Kidney epithelial cell (primary cell): ENCODE measurements at places on chromosomes 7 and 10.

- DNase-seq: no peak
Observed at GRCh38 chr10:71736570-71736952, 17.0 kb upstream of the C10orf105 start.

DNA sequence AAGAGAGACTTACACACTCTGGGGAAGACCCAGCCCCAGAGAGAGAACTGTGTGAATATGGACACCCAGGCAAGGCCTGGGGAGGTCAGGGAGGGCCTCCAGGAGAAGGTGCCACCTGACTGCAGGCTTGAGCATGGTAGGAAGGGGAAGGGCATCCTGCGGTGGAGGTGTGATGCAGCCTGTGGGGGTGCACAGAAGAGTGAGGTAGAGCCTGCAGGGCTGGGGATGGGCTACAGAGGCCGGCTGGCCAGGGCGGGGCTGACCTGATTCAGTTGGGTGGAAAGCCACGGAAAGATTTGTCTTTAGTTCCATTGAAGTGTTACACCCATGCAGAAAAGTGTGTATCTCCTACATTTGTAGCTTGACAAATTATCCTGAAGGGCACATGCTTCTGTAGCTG lies 47.6 kb downstream of the ZMIZ1 start:
- no peak for DNase-seq

DNA sequence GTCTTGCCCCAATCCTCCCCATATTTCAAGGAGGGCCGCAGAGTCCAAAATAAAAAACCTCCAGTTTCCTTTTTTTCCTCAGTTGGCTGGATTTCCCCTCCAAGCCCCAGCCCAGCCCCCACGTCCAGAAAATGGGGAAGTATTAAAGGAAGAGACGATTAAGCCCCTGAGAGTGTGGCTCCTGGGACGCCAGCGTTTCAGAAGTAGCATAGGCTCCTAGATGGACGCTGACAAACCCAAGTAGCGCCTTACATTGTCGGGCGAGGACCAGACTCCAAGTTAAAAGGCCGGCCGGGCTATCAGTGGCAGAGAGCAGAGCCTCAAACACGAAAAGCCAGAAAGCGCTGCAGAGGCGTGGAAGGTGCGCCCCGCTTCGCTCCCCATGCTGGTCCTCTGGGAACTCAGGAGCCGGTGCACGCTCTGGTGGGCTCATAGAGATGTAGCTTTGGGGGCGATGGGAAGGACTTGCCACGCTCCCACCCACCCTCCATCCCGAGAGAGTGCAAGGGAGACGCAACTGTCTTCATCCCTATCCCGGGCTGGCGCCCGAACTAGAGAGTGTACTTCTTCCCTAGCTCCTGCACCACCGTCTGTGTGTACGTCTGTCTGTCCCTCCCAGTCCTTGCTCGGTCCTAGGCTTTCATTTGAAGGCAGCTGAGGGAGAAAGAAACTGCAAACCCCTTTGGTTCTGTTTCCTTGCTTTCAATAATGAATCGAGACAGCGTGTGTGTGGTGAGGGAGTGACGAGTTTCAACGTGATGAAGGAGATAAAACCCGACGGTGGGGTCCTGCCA lies 6.3 kb upstream of the EMX2 start:
- DNase-seq: no peak

DNA sequence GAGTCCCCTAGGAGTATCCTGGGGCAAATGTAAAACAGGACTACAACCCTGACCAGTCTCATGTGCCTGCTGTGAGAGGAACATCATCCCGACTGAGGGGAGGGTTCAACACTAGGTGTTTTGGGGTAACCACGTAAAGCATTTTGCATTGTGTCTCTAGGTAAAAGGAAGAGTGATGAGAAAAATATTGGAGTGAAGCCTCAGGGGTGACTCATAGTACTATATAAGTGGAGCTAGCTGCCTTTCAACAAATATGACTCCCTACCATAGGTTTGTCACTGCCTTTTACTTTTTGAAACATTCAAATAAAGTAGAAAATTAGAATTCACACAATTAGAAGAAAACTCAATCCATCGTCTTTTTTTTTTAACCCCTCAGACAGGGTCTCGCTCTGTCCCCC lies 2.6 kb upstream of the CAMK2G start:
- DNase-seq: no peak

GRCh38 chr10:49138361-49138891 lies 4.6 kb upstream of the FAM170B start:
- DNase-seq: no peak

GRCh38 chr7:18803923-18804322 lies 308.4 kb downstream of the HDAC9 start:
- no peak for DNase-seq

GRCh38 chr10:128498378-128498730 lies 372.1 kb upstream of the MKI67 start:
- no peak for DNase-seq

DNA sequence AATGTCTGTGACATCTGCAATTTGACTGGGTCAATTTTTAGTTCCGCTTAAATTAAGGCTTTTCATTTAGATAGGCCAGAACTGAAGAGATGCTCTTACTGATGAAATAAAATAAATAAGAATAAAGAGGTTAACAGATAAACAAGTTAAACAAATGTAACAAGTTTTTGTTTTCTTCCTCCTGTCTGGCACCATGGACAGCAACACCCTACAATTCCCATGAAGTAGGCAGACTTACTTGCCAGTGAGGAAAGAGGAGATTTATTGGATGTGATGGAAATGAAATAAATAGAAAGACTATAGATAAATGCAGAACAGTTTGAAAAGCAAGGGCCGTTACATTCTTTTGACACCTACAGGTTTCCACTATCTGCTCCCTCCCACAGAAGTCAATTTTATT lies 118.5 kb downstream of the AMPH start:
- no peak for DNase-seq

DNA sequence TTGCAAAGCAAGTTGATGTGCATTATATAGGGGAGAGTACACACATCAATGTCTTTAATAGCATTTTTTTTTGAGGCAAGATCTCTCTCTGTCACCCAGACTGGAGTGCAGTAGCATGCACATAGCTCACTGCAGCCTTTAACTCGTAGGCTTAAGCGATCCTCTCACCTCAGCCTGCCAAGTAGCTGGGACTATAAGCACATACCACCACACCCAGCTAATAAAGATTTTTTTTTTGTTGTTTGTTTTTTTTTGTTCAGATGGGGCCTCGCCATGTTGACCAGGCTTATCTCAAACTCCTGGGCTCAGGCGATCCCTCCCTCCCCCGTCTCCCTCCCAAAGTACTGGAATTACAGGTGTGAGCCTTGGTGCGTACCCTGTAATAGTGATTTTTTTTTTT lies 1.5 kb downstream of the UMAD1 start:
- DNase-seq: no peak

- no peak for DNase-seq
Observed at GRCh38 chr7:6618621-6619020, 3.2 kb downstream of the ZNF853 start.

GRCh38 chr7:2195400-2196246 lies 37.1 kb downstream of the MAD1L1 start:
- DNase-seq: no peak

DNA sequence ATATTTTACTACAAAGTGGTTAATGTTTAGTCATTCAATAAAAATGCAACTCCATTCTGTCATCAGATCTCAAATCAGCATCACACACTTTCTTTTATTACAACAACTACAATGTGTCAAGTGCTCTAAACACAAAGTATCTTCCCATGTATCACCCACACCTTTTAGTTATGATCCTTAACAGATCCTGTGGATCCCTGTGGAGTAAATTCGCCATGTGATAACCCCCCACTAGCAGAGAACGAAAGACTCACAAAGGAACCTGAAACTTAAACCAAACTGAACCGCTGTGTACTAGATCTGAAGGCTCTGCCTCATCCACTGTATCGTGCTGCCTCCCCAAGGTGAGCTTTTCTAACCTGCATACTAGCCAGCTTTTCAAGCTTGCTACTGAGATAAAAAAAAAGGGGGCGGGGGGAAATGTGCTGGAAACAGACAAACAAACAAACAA lies 1.7 kb downstream of the DPY19L1 start:
- DNase-seq: no peak

- no peak for DNase-seq
Observed at GRCh38 chr10:4016214-4016740, 231.3 kb upstream of the KLF6 start.

- DNase-seq: no peak
Observed at GRCh38 chr10:96697438-96697837, 22.9 kb downstream of the PIK3AP1 start.

DNA sequence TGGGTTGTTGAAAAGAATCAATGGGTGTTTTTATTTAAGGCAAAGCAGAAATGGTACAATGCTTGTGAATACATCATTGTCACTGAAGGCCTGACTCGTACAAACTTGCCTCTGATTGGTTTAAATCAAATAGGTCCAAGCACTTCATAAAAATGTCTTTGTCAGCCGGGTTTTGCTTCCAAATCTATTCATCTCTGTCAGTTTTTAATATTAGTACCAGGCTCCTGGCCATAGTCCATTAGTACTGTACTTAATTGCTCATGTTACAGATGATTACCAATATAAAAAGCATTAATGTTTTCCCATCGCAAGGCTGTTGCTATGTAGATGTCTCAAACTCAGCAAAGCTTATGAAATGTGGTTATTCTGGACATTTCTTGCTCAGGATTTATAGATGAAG lies 171.9 kb downstream of the ARID5B start:
- DNase-seq: no peak

GRCh38 chr7:111138193-111138569 lies 47.3 kb downstream of the LRRN3 start:
- no peak for DNase-seq
